ENCODE measurements at places on chromosomes 2 and 18.

DNA sequence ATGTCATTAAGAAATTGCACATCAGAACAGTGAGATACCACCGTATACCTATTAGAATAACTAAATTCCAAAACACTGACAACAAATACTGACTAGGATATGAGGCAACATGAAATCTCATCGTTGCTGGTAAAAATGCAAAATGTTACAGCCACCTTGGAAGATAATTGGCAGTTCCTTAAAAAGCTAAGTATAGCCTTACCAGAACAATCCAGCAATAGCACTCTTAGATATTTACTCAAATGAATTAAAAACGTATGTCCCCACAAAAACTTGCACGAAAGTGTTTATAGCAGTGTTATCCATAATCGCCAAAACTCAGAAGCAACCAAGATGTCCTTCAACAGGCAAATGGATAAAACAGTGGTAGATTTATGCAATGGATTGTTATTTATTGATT, 241.7 kb downstream of the EPHA4 start:
- DNase-seq, result no peak

GRCh38 chr2:207831584-207832248, 62.0 kb upstream of the FZD5 start:
- DNase-seq, result no peak

DNA sequence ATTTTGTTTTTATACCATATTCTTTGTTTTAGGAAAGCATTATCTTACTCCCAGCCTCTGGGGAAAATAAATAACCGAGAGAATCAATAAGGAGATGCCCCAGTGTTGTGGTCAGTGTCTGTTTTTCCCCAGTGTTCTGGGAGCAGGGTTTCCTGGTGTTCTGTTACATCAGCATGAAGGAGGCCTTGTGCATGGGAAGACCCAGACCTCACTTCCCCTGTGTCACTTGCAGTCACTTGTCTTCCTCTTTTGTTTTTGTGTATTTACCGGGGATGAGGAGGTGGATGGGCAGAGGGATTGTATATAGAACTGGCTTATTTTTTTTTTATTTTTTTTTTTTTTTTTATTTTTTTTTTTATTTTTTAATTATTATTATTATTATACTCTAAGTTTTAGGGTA, 45.0 kb upstream of the MGAT5 start:
- no peak for DNase-seq

DNA sequence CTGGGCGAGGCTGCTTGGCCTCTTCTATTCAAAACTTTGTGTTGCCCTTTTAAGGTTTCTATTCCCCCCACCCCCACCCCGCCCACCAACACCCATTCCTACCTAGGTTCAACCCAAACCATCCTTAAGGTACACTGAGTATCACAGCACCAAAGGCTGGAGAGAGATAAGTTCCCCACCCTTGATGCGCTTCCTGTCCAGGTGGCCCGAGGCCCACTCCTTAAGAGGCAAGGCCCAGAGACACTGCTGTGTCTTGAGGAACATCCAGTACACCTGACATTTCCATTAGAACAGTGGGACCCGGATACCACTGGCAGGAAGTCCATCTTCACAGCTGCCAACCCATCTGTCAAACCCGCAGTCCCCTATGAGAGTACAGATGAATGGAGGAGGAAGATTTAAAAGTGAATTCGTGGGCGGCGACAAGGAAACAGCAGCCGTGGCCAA, 277 bp upstream of the INPP1 start:
- DNase-seq, result no peak

DNA sequence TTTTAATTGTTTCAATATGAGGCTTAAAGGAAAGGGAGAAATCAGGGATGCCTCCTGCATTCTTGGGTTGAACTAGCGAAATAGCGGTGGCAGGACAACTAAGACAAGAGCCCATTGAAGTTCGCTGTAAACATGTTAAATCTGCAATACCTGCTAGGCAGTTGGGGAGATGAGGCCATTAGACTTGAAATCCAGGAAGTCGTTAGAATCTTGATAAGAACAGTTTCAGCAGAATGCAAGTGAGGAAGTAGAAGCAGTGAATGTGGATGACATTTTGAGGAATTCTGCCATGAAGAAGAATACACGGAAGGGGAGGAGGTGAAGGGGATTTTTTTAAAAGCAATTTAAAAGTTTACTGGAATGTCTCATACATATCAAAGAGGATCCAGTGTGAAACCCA, 109.7 kb downstream of the LPIN1 start:
- no peak for DNase-seq

GRCh38 chr2:198767694-198768093, 690.0 kb downstream of the SATB2 start:
- DNase-seq, result no peak

GRCh38 chr2:41489638-41490037, 558.2 kb upstream of the PKDCC start:
- no peak for DNase-seq

- no peak for DNase-seq
Observed at GRCh38 chr18:30280861-30281470, 761.6 kb downstream of the DSC3 start.

DNA sequence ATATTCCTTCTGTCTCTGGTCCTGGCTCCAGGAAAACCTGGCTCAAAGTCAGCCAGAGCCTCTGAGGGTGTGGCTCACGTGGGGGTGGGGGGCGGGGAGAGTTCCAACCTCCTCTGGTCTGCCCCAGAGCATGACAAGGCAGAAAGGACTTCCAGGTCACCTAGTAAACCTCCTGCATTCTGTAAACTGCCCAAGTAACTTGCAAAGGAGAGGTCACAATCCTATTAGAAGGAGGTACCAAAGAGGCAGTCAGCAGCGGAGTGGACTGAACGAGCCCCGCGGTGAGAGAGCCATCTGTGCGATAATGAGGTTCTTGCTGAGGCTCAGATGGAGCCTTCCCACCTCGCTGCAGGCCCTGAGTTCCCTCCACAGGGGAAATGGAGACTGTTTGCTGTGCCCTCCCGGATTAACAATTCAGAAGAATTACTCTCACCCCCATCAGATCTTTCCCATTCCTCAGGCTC, 58.9 kb upstream of the GATA6 start:
- DNase-seq, result no peak

DNA sequence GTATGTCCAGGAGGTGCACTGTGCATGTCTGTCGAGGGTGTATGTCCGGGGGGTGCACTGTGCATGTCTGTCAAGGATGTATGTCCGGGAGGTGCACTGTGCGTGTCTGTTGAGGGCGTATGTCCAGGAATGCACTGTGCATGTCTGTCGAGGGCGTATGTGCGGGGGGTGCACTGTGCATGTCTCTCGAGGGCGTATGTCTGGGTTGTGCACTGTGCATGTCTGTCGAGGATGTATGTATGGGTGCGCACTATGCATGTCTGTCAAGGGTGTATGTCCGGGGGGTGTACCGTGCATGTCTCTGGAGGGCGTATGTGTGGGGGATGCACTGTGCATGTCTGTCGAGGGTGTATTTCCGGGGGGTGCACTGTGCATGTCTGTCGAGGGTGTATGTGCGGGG, 249.3 kb upstream of the MYT1L start:
- DNase-seq, result no peak

DNA sequence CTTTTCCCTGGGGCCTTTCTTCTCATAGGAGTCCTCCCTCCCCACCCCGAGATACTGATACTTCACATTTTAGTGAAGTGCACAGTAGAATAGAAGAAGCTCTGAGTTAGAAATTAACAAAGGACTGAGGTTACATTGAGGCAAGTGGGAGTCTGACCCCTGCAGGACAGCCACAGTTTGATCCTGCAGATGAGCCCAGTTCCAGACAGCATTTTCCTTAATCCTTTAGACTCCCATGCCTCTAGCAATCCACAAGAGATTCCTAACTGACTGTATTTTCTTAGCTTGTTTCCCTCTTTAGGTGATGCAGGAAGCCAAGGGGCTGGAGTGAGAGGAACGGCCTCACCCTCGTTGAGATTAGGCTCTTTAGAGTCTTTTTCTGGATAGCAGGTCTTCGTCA, 204.0 kb downstream of the CYRIA start:
- no peak for DNase-seq

DNA sequence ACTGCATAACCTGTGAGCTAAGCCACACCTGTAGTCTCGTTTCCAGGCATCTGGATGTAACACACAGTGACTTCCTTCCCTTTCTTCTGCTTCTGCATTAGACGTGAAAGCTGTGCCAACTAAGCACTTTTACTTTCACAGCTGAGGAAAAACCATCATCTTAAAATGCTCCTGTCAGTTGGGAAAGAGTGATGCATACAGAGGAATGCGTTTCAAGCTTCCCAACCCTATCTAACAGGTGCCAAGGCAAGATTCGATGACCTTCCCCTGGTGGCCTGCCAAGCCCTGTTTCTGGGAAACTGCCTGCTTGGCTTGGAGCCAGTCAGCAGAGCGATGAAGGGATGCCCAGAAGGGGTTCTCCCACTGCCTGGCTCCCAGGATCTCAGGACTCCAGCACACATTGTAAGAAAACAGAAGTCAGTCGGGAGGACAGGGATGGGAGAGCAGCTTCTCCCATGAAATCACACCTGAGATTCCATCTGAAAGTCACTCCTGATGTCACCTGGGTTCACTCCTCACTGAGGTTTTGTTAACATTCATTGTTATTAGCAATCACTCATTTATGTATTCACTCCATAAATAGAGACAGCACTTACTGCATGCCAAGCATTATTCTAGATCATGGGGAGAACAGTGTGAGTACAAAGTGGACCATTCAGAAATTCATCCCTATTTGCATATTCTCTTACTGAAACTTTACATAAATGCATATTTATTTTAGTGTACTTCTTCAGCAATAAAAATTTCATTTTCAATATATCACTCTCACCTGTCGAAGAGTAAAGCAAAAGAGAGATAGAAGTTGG, 64.1 kb downstream of the DTNA start:
- DNase-seq, result no peak

- no peak for DNase-seq
Observed at GRCh38 chr2:60295636-60295962, 257.9 kb downstream of the BCL11A start.

GRCh38 chr2:59932341-59932740, 621.1 kb downstream of the BCL11A start:
- no peak for DNase-seq

DNA sequence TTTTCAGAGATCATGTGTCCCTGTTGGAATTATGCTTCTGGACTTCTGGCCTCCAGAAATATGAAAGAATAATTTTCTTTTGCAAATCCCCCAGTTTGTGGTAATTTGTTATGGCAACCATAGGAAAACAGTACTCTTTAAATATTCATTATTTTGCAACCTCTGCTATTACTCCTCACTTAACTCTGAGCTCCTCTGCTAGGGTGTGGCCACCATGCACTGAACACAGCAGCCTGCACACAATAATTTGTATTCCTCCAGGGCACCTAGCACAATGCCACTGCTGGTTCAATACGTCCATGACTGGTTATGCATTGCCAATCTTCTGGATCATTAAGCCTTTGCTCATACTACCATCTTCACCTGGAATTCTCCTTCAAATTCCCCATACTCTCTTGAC, 232.0 kb downstream of the CNTNAP5 start:
- no peak for DNase-seq

- DNase-seq, result no peak
Observed at GRCh38 chr18:74672371-74672770, 74.7 kb downstream of the ZNF407 start.

DNA sequence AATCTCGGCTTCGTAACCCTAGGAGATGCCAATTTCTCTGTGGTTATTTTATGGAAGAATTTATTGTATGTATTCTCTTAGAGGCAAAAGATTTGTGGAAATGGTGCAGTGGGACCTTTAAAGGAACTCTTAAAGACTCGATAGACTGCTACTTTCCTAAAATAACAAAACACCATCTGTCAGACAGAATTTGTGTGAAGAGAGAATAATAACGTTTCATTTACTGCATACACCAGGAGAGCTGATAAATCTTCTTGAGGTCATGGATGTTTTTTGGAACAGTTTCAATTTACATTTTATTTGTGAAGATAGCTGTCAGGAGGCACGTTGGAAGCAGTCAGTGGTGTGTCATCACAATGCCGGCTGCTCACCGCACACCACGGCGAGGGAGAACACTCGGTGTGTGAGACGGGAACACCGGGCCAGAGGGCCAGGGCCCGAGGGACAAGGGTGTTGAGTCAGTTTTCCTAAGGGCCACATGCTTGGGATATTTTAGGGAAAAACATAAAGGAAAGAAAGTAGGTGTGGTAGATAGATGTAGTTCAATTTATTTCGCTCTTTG, 1681.0 kb upstream of the DDX18 start:
- no peak for DNase-seq

DNA sequence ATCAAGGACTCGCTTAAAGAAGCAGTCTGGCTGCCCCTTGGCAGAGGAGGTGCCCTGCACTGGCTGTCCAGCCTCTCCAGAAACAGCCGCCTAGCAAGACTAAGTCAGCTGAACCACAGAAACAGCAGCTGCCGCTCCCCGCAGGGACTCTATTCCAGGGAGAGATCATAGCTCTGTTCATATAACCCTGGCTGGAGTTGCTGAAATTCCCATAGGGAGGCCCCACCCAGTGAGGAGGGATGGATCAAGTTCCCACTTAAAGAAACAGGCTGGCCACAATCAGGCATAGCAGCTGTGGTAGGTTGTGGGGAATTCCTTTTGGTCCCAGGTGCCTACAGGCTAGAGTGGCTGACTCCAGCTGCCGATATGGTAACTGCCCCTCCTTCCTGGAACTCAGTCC, 74.2 kb upstream of the MC4R start:
- no peak for DNase-seq

DNA sequence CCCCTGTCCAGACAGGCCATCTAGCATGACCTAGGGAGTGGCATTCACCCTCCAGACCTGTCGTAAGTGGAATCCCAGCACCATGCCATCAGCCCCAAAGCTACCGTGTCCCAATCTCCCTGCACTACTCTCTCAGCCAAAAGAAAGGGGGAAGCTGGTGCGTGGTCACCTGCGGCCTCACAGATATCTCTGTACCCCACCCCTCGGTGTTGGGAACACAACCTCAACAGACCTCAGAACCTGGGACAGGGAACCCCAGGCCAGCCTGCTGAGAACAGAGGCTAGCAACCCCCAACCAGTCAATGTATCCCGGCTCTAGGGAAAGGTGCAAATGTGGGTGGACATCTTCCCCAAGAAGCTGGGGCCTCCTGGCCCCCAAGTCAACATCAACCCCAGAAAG, 38.2 kb downstream of the LMAN2L start:
- no peak for DNase-seq

DNA sequence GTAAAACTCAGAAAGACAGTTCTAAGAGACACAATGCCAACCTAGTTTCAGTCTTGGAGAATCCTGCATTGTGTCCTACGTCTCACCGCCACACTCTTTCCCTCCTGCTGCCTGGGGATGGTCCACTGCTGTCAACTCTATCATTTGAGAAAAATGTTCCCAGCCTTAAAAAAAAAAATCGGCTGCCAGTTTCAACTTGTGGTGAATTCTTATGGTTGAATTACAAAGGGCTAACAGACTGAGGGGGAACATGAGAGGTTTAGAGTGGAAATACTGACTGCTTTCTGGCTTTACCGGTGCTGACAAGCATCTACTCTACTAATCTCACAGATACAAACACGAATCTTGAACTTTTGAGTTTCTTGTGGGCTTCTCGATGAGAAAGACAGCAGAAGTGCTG, 74.0 kb downstream of the NAB1 start:
- DNase-seq, result no peak

DNA sequence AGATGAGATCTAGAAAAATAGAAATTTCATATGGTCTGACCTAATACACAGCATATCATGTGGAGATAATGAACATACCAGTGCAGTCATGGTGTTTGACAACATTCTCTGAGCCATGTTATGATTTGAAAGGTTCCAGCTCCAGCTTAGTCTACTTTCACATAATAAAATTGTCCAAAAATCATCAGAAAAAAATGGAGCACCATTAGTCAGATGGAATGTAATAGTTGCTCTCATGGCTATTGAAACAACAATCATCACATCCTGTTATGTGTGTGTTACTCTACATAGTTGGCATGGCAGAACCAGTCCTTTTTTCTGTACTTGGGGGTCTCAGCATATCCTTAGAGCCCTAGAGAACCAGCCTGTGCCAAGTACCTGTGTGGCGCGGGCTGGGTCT, 678.9 kb upstream of the FANCL start:
- DNase-seq, result no peak
